ENCODE measurements at places on chromosomes 16 and 17. TPM values are rescaled to one million over a fixed set of nuclear protein-coding genes. Genes with fewer than 3 reads are reported as not detected.

DNA sequence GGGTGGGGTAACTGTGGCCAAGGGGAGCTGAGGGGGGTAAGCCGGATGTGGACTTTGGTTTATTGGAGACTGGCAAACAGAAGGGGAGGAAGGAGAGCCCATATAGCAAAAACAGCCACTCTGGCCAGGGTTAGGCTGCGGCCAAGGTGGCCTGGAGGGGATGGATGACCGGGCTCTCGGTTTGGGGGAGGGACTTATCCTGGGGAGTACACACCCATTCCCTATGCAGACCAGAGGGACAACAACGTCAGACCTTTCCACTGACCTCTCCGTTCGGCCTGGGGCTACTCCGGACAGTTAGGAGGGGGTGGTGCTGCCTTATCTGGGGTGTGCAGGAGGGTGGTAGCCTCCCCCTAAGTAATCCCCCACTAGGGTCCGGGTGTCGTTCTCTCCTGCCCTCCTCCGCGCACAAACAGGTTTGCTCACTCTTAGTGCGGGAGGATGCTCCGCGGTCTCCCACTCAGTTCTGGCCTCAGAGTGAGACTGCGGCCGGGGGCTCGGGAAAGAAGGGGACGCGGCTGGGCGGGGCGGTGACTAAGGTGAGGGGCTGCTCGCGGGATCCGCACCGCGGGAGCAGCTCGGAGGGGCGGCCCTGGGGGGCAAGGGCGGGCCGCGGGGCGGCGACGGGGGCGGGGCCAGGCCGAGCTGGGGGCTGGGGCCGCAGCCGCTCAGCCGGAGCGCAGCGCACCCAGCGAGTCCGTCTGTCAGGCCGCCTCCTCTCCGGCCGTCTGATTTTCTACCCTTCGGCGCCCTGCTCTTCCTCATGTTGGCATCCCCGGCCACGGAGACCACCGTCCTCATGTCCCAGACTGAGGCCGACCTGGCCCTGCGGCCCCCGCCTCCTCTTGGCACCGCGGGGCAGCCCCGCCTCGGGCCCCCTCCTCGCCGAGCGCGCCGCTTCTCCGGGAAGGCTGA is at the start of gene WNK4:
TSS of gene WNK4 (plus strand) at position 675 of the 915 bp plus-strand sequence. CDS start at position 764, 89 bp downstream.
- no peak for DNase-seq

- no peak for DNase-seq
Measured at GRCh38 chr17:81109957-81110356, 55.4 kb upstream of the PVALEF start.

GRCh38 chr17:32869345-32870026 is 7.4 kb downstream of the MYO1D start:
- no peak for DNase-seq

DNA sequence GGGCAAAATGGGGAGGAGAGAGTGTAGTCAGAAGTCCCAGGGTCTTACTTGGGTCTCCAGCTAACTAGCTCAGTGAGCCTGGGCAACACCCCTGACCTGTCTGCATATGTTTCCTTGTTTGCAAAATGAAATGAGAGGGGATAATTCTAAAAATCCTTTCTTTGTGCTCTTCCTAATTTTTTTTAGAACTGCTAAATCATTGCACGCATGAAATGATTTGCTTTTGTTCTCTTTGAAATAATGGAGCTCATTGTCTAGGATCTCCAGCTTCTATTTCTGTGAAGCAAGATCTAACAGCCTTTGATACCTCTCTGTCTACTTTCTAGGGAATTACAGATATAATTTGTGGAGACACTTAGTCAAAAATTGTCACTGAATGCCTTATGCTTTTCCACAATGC is 181.3 kb downstream of the CDH13 start:
- no peak for DNase-seq

Gene FA2H
- total RNA-seq = 4.7 TPM

Gene CORO6
- 7.5 TPM for total RNA-seq

All from OCI-LY7 (cell line).